Sigmoid colon (tissue), 7 donors: ENCODE measurements at places on chromosomes 7 and 10. TPM values are rescaled to one million over a fixed set of nuclear protein-coding genes. Genes with fewer than 3 reads are reported as not detected.

GRCh38 chr7:129262324-129262723 is 37.5 kb downstream of the AHCYL2 start:
- DNase-seq: no peak

DNA sequence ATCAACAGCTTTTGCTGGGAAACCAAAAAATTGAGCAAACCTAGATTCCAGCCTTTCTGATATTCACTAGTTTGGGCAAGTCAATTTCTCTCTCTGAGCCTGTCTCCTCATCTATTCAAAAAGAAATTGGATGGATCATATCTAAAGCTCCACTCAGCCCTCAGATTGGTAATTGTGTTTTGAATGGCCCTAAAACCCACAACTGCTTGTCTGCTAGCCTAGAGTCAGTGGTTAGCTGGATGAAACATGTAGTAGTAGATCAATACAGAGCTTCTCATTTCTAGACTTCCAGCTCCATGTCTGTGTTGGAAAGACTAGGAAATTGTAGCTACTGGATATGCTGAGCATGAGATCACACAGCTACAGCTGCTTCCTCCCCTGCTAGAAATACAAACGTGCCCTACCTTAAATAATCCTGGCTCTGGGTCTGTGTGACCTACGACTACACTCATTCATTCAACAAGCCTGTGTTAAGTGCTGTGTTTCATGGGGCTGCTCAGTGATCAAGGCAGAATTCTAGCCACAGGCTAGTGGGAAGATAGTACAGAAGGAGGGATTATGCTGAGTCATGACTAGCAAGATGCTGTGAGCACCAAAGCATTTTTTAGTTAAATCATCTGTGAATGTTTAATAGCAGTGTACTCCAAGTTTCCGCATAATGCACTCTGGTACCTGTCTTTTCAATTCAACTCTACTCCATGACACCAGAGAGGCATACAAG is 15.7 kb downstream of the DNTT start:
- DNase-seq: no peak

Gene CARD11
- 0.33 TPM for total RNA-seq

Gene HYAL4
- total RNA-seq: not detected

Gene ATRNL1
- 7.8 TPM for total RNA-seq
